Cardiac septum (tissue), 1 donor: ENCODE measurements at places on chromosomes 4 and X. TPM values are rescaled to one million over a fixed set of nuclear protein-coding genes. Genes with fewer than 3 reads are reported as not detected.

IDH3G gene
- total RNA-seq: 68.5 TPM

DNA sequence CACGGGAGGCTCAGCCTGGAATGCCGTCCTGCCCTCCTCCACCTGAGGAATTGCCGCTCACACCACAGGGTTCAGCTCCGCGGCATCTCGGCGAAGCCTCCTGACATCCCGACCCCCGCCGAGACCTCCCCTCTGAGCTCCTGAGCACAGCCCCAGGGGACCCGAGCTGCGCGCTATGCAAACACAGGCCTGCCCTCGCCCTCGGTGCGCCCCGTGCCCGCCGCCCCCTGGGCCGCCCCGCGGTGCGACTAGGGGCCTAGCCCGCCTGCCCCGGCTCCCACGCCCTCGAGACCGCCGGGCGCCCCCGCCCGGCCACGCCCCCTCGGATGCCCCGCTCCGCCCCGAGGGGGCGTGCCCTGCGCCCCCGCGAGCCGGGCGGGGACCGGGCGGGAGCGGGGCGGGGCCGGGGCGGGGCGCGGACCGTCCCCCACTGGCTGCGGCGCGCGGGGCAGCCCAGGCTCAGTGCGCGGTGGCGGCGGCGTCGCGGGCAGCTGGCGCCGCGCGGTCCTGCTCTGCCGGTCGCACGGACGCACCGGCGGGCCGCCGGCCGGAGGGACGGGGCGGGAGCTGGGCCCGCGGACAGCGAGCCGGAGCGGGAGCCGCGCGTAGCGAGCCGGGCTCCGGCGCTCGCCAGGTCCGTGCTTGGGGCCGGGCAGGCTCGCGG, at the start of gene FGFR3:
FGFR3 (plus strand) TSS at position 462 of the 664 bp plus-strand sequence. CDS start 642 bp downstream, outside the sequence.
- DNase-seq: no peak

ADH7 gene
- not detected for total RNA-seq

BEND4 gene
- not detected for total RNA-seq
